Cardiac septum (tissue), 1 donor: ENCODE measurements at places on chromosomes 6 and 20. TPM values are rescaled to one million over a fixed set of nuclear protein-coding genes. Genes with fewer than 3 reads are reported as not detected.

DNA sequence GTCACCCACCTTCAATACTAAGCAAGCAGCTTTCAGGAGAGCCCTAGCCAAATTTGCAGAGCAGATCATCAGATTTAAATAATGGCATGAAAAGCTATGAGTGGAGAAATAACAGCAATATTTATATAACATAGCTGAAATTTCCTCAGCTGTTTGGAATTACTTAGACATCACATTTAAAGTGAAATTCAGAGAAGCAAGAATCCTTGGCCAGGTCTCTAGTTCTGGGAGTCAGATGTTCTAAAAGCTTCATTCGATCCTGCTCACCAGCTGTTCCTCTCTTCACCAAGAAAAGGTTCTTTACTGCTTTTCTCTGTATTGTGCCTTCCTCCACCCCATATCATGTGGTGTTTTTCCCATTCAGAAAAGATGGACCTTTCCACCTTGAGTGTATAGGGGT is 152.3 kb upstream of the JAG1 start:
- DNase-seq: no peak

DNA sequence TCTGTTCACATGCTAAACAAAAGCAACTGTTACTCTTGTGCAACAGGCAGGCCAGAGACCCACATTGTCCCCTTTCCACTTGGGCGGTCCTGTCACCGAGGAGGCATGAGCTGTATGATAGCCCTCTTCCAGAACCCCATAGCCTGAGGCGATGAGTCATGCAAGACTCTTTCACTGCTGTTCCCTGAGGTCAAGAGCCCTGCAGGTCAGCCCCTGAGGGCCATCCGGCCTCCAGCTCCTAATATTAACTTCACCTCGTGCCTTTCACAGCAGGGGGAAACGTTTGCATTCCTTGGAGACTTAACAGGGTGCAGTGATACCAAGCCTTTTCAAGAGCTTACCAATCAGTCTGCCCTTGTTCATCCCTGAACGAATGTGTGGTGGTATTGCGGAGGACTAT is 253.3 kb upstream of the ECI2 start:
- no peak for DNase-seq

- no peak for DNase-seq
These were observed 58.6 kb downstream of the JARID2 start for GRCh38 chr6:15304337-15305042.

- no peak for DNase-seq
These were observed 26.4 kb upstream of the UST start for GRCh38 chr6:148720406-148720805.

Gene MEI4
- not detected for total RNA-seq

Gene POU5F1
- 1.0 TPM for total RNA-seq

Gene BEND3
- total RNA-seq: 2.1 TPM
